Caco-2 (cell line): ENCODE measurements at places on chromosomes 16 and 17.

DNA sequence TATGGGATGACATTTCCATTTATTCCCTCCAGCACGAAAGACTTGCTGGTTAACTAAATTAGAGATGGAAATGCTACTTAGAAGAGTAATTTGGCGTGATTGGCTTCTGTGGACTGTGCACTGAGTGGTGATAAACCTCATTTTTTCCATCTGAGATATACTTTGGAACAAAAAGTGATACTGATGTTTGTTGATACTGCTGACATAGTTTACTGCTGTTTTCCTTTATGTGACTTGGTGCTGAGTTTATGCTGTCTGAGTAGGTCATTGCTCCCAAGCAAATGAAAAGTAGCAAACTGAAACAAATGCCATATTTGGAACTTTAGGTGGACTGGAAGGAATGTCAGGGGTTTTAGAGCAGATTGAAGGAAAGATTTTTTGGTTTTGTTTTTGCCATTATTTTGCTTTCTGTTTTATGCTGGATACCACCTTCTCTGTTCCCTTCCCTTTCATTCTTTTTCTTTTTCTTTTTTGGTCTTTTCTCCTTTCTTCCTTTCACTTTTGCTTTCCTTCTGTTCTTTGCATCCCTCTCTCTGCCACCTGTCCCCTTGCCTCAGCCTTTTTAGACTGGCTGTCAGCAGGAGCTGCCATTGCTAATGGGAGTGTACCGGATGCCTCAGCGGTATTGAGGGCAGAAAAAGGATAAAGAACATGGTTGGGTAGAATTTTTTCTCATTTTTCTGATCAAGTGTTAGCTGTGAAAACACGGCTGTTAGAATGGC, 41.8 kb downstream of the NUP93 start:
- DNase-seq = no peak

DNA sequence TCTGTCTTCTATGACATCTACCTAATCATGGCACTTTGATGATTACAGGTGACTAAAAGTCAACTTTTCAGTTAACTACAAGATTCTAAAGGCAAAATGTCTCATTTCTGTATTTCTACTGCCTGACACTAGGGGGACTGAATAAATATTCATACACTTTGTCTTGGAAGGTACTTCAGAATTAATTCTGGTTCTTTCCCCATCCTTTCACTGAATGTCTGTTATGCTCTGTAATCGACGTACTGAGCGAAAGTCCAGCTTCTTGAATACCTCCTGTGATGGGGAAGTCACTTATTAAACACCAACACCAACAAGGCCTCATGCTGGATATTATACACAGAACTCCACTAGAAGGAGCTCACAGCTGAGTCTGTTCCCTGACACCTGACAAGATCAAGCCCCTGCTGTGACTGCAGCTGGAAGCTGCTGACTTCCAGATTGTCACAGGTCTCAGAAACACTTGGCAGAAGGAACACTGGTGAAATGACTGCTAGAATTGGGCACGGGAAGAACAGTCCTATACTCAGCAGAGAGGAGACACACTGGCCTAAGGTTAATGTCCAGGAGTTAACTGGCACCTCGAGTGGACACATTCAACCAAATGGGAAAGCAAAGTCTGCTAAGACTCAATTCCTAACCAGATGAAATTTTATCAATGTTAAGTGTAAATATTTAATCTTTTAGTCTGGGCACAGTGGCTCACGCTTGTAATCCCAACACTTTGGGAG, 31.9 kb downstream of the CMC2 start:
- DNase-seq = no peak

GRCh38 chr16:80265624-80266306, 275.0 kb upstream of the DYNLRB2 start:
- DNase-seq = peak; percentile 69

- DNase-seq = peak; percentile 91
Measured at GRCh38 chr16:70694088-70694867, 8.4 kb upstream of the MTSS2 start.

DNA sequence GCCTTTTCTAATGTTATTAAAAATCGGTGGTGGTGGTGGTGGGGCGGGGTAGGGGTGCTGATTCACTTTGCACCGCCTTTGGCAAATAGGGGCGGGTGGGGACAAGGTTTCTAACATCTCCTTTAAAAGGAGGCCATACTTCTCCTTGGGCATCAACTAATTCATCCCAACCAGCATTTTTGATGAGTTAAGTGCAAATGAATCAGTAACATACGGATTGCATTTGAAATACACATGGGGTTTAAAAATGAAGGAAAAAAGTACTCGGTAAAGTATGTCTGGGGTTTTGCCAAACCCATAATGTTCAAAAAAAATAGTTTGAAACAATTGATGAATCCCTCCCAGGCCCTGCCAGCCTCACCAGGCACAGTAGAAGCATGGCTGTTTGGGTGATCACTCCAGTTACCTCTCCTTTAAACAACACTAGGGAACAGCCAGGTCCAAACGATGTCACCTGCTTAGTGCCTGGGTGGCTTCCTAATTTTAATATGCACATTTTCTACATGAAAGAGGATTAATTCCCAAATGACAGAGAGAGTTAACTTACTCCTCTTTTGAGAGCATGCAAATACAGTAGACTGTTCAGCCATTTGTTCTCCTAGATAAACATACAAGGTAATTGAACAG, 107.2 kb downstream of the ANKFN1 start:
- no peak for DNase-seq

GRCh38 chr16:4833584-4833983, 13.5 kb downstream of the GLYR1 start:
- DNase-seq = no peak
